ENCODE measurements at places on chromosomes 1 and 21. TPM values are rescaled to one million over a fixed set of nuclear protein-coding genes. Genes with fewer than 3 reads are reported as not detected.

S100A2 gene
- 3.8 TPM for polyA plus RNA-seq

- no peak for DNase-seq
These were observed 1.8 kb downstream of the RGL1 start for GRCh38 chr1:183806675-183807074.

DNA sequence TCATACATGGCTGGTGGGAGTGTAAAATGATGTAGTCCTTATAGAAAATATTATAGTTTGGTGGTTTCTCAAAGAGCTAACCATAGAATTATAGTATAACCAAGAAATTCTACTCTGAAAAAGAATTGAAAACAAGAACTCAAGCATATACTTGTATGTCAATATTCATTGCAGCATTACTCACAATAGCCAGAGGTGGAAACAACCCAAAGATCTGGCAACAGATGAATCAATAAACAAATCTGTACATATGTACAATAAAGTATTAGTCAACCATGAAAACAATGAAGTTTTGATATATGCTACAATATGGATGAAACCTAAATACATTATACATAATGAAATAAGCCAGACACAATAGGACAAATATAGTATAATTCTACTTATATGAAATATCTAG, 29.7 kb downstream of the XCL1 start:
- no peak for DNase-seq

DNA sequence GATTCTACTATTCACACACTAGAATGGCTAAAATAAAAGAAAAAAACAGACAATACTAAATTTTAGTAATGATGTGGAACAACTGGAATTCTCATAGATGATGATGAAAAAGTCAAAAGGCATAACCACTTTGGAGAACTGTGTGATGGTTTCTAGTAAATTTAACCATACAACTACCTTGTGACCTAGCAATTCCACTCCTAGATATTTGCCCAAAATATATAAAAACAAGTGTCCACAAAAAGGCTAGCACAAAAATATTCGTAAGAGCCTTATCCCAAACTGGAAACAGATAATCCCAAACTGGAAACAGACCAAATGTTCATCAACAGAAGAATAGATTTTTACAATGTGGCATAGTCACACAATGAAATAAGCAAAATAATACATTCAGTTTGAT, 67.9 kb upstream of the PGBD5 start:
- DNase-seq: no peak

DNA sequence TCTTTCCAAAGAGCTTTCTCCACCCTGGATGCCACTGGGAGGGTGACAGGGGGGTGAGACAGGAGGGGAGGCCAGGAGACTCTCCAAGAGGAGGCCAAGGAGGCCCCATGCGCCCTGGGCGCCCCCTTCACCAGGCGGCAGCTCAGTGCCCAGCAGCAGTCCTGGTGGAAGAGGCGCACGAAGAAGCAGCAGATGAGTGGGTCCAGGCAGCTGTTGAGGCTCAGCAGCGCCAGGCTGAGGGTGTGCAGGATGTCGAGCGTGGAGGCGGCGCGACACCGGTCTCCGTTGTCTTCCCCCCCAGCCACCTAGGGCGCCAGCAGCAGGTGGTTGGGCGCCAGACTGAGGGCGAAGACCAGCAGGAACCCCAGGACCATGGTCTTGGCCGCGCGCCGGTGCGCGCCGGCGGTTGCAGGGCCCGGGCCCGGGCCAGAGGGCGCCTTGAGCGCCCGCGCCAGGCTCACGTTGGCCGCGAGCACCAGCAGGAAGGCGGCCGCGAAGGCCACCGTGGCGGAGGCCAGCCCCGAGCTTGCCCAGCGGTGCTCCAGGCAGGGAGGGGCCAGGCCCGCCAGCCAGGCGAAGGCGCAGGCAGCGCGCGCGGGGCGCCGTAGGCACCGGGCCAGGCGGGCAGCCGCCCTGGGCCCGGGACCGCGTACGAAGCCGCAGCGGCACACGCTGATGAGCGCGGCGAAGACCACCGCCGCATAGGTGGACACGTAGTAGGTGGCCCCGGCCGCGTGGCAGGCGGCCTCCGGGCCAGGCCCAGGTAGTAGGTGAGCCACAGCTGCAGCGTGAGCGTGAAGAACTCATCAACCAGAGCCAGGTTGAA, 8.6 kb downstream of the TMEM35B start:
- no peak for DNase-seq

DNA sequence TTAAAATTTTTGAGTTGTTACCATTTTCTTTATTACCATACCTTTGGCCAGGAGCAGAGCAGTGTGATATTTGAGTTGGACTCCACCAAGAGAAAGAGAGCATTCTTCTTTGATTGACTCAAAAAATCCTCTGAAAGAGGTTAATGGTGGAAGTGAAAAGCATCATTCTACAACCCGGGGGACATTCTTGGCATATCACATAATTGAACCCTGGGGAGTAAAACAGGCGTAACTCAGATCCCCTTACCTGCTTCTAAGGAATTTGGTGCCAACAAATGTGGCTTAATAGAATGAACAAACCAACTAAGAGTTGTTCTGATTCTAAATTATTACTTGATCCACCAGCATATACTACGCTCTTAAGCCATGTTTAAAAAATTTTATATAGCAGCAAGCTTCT, 351.1 kb upstream of the DEPDC1 start:
- DNase-seq: no peak
